Skin of body (tissue), 3 donors: ENCODE measurements at places on chromosomes 3 and 15.

- no peak for DNase-seq
Observed at GRCh38 chr3:81782585-81782984, 21.1 kb upstream of the GBE1 start.

GRCh38 chr3:155737844-155738460, 6.9 kb downstream of the PLCH1 start:
- DNase-seq = no peak

DNA sequence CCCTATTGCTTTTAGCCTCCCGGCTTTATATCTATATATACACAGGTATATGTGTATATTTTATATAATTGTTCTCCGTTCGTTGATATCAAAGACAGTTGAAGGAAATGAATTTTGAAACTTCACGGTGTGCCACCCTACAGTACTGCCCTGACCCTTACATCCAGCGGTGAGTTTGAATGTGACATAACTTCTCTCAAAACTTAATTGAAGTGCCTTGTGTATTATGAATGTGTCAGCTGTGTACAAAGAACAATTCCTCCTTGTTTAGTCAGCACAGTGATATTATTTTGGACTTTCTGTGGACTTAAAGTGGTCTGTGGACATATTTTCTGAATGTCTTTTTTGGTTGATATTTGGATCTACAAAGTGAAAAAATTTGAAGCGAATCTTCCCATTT, 220 bp downstream of the TP63 start:
- DNase-seq = no peak

DNA sequence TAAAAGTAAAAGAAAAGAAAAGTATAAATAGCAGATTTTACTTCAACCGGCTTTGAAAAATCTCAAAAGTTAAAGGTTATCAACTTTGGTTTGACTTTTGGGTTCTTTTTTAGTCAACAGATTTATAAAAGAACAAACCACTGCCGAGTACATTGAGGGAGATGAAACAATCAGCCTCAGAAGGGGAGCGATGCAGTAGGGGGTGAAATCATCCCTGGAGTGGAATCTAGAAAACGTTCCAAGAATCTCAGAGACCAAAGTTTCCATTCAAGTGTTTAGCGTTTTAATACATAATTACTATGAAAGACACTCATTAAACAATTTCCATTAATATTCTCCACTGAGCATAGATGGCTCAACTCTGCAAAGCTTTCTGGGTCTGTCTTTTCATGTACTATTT, 745.5 kb downstream of the NR2F2 start:
- DNase-seq = no peak

DNA sequence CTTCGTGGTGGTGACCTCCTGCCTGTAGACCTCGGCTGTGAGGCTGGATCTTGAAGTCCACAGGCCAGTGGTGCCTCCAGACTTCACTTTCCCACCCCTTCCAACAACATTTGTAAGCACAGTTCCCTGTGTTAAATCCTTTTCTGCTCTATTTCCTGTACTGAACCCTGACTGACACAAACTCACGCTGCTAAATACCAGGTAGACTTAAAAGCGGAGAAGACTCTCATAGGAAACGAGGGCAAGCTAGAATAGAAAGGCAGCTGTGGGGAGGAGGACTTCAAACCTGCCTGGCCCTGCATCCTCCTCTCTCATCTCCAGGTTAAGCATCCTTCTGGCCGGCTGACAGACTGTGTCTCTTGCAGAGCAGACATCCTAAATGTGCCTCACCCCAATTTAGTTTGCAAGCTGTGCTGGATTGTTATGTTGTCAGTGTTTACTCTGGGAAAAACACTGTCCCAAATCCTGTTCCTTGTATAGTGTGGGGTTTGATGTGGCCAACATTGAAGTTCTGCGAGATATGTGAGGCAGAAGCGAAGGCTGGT, 58.5 kb upstream of the LARS2 start:
- DNase-seq = no peak

- DNase-seq = no peak
Observed at GRCh38 chr3:155326244-155326643, 32.8 kb upstream of the STRIT1 start.

GRCh38 chr15:35445891-35446290, 100.1 kb downstream of the DPH6 start:
- DNase-seq = no peak

DNA sequence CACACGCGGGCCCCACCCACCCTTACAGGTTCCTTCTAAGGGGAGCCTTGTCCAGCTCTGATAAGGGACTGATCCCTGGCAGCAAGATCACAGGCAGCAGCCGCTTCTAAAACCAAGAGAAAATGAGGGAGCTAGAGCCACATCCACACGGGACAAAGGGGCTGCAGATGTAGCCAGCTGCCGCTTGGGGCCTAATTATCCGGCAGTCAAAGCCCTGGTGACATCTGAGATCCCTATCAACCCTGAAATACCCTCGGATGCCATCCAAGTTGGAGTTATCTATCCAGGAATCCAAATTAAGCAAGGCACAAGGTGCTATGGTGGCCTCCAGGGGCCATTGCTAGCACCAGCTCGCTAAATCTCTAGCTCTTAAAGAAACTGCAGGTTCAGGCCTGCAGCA, 248.3 kb downstream of the VPS13C start:
- no peak for DNase-seq

DNA sequence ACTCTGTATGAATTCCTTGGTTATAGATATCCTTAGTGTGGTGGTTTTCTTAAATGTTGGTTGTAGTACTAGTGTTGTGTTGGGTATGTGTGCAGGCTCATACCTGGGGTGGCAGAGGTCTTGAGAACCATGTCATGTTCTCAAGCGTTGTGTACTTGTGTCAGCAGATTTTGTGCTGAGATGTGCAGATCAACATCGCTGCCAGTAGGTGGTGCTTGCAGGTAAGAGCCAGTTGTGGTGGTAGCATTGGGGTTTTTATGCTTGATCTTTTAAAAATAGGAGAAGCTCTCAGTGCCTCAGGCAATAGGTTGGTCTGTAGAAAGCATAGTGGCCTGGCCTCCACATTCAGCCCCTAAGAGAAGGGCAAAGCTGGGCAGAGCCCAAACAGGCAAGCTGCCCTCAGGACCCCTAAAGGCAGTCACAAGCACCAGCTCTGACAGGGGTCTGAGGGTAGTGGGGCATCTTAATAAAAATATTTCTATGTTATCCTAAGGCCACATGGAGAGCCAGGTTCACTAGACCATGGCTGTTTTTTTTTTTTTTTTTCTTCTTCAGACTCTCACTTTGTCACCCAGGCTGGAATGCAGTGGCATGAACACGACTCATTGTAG, 164.0 kb downstream of the IL20RB start:
- no peak for DNase-seq

- DNase-seq = no peak
Observed at GRCh38 chr15:39598186-39598850, 17.4 kb downstream of the THBS1 start.

GRCh38 chr3:464255-464654, 267.7 kb downstream of the CHL1 start:
- no peak for DNase-seq

- no peak for DNase-seq
Observed at GRCh38 chr15:98952381-98952803, 55.2 kb downstream of the PGPEP1L start.

DNA sequence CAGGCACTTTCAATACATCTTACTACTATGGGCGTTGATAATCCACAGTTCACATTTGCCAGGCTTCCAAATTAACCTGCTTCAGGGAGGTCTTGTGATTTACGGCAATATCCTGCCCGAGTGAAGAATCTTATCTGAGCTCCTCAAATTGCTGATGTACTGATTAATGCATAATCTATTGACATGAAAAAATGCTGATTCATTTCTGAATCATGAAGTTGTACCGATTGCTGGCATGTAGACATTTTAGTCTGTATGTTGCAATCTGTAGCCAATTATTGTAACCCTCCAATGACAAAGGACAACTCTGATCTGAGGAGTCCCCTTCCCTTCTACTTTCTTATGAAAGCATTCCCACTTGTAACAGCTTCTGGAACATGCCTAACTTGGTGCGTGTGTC, 97.2 kb downstream of the SEC22A start:
- no peak for DNase-seq

- no peak for DNase-seq
Observed at GRCh38 chr3:183428447-183429211, at the start of gene MCF2L2. Gene MCF2L2 (minus strand): TSS chr3:183428619. CDS start chr3:183427977, 642 bp downstream.

- DNase-seq = peak; percentile 7
Observed at GRCh38 chr3:157861076-157861765, 245.0 kb downstream of the SHOX2 start.

DNA sequence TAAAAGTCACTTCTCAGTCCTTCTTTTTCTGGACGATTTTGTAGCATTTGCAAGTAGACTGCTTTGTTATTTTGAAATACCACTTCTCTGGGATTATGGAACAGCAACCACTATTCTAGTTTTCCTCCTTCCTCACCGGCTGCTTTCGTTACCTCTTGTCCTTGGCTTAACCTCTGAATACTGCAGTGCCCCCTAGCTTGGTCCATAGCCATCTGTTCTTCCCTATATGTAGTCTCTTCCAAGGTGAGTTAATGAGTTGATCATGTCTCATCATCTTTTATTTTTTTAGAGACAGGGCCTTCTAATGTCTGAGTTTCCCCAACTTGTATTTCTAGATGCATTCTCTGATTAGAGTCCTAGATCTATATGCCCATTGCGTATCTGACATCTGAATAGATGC, 694.3 kb downstream of the NTRK3 start:
- DNase-seq = no peak

GRCh38 chr3:35670408-35670965, 31.2 kb downstream of the ARPP21 start:
- no peak for DNase-seq

DNA sequence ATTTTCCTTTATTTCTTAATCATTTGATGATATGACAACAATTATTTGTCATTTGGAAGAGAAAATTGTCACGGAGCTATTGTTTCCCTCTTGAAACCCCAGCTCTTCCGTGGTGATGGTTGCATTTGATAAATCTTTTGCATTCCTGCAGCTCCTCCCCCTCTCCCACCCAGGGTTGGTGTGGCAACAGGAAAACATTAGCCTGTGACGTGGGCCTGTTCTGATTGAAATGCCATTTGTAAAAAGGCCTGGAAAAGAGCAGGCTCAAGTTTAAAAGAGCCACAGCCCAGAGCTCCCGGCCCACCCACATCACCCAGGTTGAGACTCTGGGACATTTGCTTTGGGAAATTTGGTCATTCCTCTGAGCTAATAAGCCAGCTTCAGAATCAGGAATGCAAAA, 282.5 kb downstream of the RPLP1 start:
- DNase-seq = peak; percentile 95

DNA sequence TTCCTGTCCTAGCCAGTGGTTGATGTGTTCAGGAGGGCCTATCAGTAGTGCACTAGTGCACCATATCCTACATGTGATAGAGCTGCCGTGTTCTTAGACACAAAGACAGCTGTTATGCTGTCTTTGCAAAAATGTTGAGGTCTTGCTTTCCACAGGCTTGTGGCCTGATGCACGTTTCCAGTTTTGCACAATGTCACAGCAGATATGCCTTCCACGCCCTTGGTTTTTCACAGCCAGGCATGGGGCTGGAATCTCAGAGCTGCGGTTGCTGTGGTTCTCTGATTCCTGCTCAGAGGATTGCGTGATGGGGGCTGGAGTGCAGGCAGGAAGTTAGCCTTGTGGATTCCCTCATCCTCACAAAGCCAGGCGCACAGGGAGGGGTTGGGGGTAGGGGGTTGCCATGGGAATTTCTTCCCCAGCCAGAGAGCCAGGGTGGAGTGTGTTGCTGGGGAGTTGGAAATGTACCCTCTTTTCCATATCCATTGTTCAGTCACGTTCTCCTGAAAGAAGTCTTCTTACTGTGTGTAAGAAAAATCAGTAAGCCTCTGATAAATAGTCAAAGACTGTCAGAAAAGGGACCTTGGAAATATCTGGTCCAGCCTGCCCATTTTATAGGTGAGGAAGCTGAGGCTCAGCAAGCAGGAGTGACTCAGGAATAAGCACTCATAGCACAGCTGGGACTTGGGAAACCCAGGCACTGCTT, 79.4 kb downstream of the SMAD3 start:
- DNase-seq = no peak

DNA sequence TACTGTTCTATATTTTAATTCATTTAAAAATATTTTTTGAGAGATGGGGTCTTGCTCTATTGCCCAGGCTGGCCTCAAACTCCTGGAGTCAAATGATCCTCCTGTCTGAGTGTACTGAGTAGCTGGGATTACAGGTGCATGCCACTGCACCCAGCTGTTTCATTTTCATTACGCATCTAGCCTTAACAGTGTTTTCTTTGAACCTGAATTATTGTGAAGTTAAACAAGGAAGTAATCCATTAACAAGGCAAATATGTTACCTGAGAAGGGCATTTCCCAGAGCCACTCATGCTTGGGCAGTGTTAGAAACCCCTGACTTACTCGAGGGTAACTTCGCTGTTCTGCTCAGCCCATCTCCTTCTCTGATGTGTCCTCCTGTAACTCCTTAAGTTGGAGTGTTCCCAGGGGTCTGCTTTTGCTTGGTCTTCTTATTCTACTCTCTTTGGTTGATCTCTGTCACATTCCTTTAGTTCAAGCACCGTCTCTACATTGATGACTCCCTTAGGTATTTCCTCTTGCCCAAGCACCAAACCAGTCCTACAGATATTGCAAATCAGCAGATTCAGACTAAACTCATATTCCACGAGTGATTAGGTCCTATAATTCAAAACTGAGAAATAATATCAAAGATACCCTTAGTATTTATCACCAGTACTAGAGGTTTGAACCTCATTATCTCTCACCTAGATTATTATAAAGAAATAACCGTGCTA, 107.9 kb downstream of the STAC start:
- DNase-seq = no peak

GRCh38 chr3:16460886-16461285, 52.6 kb downstream of the RFTN1 start:
- no peak for DNase-seq

- DNase-seq = no peak
Observed at GRCh38 chr15:59315914-59316451, 56.7 kb downstream of the MYO1E start.

GRCh38 chr15:56243163-56244037, at the start of gene RFX7:
Gene RFX7 (minus strand): TSS chr15:56243879. CDS start chr15:56243285, 594 bp downstream.
- DNase-seq = peak; percentile 38

DNA sequence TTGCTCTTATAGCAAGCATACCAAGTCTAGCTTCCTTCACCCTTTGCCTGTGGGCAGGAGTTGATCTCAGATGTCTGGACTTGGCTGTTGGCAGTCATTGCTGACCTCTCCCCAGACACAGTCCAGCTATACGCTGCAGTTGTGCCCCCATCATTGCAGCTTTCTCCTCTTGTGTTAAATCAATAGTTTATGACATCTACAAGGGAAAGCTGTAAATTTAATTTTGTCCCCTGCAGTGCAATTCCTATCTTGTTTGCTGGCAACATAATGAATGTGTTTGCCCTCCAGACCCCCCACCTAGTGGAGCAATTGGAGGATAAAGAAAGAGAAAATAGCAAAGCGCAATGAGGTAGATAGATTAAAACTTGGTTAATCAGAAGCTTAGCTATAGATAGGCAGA, 280.2 kb downstream of the LSAMP start:
- DNase-seq = no peak

DNA sequence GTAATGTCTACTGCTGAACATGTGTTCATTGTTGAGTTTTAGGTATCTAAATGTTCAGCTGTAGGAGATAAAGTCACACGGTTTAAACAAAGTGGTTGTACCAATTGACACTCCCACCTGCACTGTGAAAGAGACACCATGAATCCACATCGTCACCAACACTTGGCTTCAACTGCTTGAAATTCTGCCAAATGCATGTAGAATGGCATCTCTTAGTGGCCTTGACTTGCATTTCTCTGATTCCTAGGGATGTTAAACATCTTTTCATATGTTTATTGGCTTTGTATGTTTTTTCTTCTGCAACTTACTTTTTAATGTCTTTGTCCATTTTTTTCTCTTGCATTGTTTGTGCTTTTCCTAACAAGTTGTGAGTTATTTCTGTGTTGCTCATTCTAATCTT, 43.4 kb downstream of the RPLP1 start:
- DNase-seq = no peak

GRCh38 chr15:73082812-73083211, 30.5 kb downstream of the NEO1 start:
- no peak for DNase-seq
